ENCODE measurements at places on chromosomes 5 and 9.
A peak's percentile ranks its signal among the peaks of the same experiment; 100 is the strongest.

GRCh38 chr9:93123561-93124283 lies 10.3 kb downstream of the NINJ1 start:
- no peak for DNase-seq

- DNase-seq: no peak
Measured at GRCh38 chr5:178449163-178450070, 140.8 kb downstream of the COL23A1 start.

DNA sequence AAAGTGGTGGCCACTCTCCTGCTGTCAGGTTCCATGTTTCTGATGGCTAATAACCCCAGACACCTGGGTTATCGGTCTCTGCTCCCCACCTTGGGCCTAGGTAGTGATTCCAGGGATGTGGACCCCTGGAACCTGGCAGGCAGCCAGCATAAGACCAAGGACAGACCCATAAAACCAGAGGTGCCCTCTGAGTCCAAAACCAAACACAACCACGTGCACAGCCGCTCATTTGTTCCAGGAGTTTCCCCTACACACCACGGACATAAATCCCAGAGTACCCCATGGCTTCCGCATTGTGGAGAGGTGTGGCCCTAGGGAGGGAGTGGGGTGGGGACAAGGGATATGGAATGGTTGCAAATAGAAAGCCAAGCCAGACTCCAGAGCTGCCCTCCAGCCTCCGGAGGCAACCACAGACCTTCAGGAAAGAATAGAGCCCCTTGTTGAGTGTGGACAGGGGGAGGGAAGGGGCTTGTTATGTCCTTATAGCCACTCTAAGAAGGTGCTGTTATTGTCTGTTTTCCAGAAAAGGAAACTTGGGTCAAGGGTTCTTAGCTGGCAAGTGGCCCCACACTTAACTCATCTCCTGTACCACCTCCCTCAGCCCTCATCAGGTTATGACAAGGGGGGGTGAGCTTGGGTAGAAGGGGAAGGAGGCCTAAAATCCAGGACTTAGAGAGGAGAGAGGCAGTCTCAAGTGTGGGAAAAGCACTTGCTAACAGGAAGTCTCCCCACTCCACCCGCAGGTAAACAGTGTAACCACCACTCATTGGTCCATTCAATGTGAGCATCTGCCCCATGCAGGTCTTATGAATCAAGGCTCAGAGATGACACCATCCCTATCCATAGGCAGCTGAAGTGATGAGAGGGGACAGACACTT lies 23.6 kb upstream of the CYSTM1 start:
- no peak for DNase-seq

DNA sequence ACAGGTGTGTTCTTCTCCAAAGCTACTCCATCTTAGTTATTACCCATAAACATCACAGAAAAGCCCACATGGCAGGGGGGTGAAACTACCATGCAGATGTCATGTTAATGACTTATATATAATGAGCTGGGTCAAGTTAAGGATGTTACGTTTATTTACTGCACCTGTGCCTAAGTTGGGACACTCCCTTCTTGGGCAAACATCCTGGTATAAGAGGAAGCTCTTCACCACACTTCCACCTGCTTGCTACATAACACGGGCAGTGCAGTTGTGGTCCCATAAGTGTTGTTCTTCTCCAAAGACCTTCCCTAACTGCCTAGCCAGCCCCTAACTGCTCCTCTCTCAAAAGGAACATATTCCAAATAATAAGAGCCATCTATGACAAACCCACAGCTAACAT lies 9.3 kb upstream of the ZCCHC9 start:
- no peak for DNase-seq

- no peak for DNase-seq
Measured at GRCh38 chr5:116381201-116381600, 193.4 kb downstream of the SEMA6A start.

- no peak for DNase-seq
Measured at GRCh38 chr9:127162864-127163365, 40.5 kb upstream of the ANGPTL2 start.

GRCh38 chr9:69455311-69455710 lies 130.3 kb downstream of the ENTREP1 start:
- no peak for DNase-seq

GRCh38 chr9:15192856-15193255 lies 114.2 kb downstream of the TTC39B start:
- no peak for DNase-seq

- no peak for DNase-seq
Measured at GRCh38 chr5:14490309-14490711, 91.3 kb upstream of the OTULINL start.

GRCh38 chr9:93159601-93160471 lies 24.1 kb upstream of the WNK2 start:
- peak; percentile 74 for DNase-seq

DNA sequence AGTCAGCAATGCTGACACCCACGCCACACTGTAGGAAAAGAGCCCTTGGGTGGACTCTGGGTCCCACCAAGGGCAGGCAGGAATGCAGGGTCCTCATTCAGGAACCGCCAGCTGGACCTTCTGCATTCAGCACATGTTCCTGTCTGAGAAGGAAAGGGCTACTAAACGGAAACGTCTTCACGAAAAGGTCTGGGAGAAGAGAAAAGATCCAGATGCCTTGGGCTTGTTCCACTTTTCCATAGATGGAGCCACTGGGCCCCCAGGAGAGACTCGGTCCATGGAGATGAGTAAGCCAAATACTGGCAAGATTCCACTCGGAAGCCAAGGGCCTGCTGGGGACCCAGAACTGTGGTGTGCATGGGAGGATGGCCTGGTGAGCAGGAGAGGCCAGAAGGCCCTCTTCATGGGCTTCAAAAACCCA lies 38.4 kb downstream of the LHFPL2 start:
- no peak for DNase-seq

- no peak for DNase-seq
Measured at GRCh38 chr5:81427566-81427965, 33.6 kb upstream of the ACOT12 start.

- DNase-seq: no peak
Measured at GRCh38 chr9:35557320-35557719, 47.7 kb upstream of the TESK1 start.

DNA sequence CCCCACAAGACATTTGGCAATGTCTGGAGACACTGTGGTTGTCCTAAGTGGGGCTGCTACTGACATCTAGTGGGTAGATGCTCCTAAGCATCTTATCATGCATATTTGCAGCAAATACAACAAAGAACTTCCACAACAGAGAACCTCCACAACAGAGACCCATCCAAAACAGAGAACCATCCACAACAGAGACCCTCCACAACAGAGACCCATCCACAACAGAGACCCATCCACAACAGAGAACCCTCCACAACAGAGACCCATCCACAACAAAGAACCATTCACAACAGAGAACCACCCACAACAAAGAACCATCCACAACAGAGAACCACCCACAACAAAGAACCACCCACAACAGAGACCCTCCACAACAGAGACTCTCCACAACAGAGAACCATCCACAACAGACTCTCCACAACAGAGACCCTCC lies 32.8 kb downstream of the ARPC5L start:
- DNase-seq: no peak

- no peak for DNase-seq
Measured at GRCh38 chr5:112208699-112209615, 210.1 kb downstream of the EPB41L4A start.

DNA sequence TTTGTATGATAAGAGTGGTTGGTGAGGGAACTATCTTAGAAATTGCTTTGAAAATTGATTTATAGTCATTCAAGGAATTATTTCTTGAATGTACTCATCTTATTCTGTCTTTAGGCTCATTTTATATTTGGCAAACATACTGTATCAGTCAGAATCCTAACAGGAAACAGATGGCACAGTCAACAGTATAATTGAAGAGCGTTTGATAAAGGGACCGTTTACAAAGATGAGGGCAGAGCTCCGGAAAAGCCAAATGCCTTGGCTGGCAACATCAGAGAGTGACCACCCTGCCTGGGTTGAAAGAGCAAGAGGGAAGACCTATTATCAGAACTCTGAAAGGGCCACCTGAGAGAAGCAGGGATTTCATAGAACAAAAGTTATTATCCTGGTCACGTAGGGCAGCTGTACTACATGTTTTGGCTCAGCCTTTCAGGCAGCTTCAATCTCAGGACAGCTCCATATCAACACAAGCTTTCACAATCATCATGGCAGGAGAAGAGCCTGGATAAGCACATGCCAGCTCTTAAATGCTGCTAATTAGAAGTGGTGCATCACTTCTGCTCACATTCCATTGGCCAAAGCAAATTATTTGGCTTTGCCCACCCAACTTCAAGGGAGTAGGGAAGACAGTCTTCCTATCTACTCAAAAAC lies 47.2 kb upstream of the ARL15 start:
- DNase-seq: no peak

GRCh38 chr9:116202219-116202912 lies 48.8 kb downstream of the PAPPA start:
- no peak for DNase-seq

DNA sequence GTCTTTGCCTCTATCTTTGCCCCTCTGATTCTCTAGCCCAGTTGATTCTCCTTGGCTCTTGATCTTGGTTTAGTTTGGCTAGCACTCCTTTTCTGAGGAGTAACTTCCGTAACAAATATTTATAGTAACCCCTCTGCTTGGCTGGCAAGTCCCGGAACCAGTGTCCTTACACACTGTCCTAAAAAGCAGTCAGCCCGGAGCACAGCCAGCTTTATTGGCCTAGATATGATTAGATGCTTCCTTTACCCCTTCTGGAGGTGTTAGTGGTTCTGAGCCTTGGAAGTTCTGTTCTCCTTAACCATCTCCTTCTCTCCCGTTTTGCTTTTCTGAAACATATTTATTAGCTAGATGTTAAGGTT lies 17.0 kb upstream of the MSMP start:
- DNase-seq: no peak

DNA sequence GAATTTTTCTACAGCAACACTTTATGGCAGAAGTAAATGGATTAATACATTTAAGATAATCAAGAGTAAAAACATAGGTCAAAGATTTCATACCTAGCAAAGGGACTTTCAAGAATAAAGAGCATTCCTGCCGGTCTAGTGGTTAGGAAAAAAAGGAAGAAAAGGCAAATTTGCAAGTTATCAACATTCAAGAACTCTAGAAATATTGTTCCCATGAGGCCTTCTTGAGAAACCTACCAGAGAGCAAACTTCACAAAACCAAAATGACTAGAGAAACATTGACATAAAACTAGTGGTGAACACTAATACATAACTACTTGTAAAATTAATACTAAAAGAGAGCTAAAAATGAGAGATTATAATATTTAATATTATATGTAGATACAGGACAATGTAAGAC lies 320.2 kb upstream of the RGMB start:
- no peak for DNase-seq

DNA sequence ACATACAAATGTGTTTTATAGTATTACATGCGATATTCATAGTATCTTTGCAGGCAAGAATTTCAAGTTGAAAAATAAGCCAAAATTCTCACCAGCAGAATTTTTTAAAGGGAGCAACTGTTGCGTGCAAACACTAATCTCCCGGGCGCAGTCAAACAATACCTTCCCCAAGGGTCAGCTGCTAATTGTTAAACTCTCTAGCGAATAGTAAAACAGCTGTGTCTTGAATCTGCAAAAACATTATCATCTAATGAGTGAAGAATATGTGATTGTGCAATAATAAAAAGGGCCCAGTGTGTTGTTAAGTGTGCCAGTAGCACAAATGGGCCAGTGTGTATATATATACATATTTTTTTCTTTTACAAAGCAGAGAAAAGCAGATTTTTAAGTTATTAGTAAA lies 131.4 kb downstream of the CCDC192 start:
- no peak for DNase-seq

GRCh38 chr5:7261049-7261448 lies 134.9 kb upstream of the ADCY2 start:
- no peak for DNase-seq

GRCh38 chr5:150146862-150147601 lies 8.6 kb downstream of the PDGFRB start:
- no peak for DNase-seq

DNA sequence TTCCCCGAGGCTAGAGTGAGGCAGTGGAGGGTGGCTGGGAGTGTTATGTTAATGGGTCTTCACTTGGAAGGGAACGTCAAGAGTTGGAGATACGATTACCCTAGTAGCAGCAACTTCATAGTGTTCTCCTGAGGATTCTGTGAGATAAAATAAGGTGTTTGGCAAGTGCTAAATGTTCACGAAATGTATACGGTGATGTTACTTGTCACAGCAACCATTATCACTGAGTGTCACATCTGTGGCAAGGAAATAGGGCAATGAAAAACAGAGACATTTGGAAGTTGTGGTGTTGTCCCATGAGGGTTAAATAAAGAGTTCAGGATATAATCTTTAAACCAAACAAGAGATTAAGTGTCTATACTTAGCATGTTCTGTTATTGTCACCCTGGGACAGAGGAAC lies 183.3 kb downstream of the ALDH1A1 start:
- DNase-seq: no peak

GRCh38 chr9:96514108-96514799 lies 64.3 kb downstream of the HABP4 start:
- DNase-seq: no peak

DNA sequence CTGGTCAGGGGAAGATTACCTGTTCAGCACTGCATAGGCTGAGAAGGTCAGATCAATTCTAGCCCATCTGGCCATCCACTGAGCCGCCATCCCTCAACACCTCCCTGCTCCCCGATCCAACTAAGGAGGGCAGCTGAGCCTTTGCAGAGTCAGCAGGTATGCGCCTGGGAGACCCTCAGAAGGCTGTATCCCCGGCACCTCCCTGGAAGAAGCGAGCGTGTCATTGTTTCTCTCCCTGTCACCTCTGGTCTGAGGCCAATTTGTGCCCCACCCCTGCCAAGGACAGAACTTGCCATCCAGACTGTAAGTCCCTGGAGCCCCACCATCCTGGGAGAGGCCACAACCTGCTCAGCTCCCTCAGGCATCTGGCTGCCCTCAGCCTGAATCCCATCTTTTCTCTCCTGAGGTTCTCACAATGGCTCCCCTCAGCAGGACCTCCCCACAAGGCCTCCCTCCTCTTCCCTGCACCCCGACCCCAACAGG lies 2.6 kb downstream of the CLTB start:
- DNase-seq: no peak

Data from stimulated activated CD4-positive, alpha-beta T cell treated with anti-CD3 and anti-CD28 coated beads, Interleukin-15, amount 100 ng/mL, for 48 hours (primary cell).